ENCODE measurements at places on chromosomes 6 and 20.

DNA sequence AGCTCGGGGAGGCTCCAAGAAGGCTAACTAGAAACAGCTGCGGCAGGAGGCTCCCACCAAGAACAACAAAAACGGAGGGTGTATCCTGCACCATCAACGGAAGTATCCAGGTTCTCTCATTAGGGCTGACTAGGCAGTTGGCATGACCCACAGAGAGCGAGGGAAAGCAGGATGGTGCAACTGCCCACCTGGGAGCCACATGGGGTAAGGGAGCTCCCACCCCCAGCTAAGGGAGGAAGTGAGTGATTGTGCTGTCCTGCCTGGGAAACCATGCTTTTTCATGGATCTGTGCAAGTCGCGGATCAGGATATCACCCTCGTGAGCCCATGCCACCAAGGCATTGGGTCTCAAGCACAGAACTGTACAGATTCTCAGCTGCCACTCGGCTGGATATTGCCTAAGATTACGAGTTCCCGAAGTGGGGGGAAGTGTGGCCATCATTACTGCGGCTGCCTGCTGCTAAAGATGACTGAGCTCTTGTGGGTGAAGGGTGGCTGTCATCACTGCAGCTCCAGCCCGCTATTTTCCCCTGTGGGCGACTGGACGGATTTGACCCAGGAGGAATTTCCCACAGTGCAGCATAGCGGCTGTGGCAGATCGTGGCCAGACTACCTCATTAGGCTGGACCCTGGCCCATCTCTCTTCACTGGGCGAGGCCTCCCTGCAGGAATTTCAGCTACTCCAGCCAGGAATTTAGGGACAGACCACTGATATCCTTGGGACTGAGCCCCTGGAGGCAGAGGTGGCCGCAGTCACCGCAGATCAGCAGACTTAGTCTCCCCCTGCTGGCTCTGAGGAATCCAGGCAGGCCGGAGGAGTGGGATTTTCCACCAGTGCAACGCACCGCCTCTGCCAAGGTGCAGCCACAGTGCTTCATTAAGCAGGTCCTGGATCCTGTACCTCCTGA is 515.7 kb downstream of the FRK start:
- no peak for DNase-seq

DNA sequence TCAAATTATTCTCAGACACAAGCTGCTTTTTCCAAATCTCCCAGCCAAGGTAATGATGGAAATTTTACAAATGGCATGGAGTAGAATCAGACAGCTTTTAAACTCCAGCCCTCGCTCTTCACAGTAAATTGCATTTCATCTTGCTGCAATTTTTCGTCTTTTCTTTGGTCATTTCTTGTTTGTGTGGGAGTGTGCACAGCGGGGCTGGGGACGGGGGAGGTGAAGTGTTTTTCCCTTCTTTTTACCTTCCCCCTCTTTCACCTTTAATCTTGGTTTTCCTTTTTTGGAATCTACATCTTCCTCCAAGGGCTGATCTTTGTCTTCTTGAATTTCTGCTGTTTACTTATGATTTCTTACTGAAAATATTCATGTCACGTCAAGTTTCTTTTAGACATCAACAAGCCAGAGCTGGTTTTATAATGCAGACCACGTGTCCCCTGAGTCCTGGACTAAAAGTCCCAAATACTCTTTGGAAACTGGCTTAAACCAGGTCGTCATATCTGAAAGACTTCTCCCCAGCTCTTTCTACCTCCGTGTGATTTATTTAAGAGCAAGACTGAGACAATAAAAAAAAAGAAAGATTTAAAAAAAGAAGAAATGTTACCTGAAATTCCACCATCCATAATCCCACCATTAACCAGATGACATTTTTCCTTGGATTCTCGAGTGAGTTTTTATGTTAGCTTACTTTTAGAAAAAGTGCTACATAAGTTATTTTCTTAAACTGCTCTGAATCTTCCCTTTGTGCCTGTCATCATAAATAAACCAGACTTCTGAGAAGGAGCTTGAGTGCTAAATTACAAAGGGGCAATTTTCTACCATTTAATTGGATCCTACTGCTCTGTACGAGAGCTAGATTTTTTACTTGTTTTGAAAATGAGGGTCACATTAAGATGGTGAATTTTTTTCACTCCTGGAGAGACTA is 52.0 kb downstream of the MAP3K5 start:
- DNase-seq = no peak

- no peak for DNase-seq
Measured at GRCh38 chr6:129015721-129016120, 132.8 kb downstream of the LAMA2 start.

- no peak for DNase-seq
Measured at GRCh38 chr6:122072014-122072647, 327.3 kb upstream of the HSF2 start.

GRCh38 chr6:22451962-22452361 is 117.4 kb upstream of the HDGFL1 start:
- DNase-seq = no peak

DNA sequence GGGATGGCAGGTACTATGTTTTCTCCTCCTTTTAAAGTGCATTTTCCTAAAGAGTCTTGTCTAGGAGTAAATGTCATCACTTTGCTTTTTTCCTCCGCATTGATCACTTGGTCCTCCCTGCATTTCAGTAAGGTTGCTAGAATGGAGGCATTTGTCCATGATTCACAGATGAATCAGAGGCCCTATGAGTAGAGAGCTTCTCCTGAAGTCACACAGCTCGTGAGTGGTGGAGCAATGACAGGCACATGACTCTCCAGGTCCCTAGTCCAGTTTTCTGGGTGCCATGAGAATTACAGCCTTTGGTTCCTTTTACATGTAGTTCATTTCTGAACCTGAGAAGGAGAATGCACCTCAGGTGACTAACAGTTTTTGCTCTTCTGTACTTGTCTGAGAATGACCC is 50.5 kb downstream of the HLA-A start:
- no peak for DNase-seq

DNA sequence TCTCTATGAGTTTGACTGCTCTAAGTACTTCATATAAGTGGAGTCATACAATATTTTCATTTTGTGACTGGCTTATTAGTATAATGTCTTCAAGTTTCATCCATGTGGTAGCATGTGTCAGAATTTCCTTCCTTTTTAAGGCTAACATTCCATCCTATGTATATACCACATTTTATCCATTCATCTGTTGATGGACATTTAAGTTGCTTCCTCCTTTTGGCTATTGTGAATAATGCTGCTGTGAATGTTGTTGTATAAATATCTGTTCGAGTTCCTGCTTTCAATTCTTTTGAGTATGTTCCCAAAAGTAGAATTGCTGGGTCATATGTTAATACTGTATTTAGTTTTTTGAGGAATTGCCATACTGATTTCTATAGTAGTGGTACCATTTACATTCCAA is 79.5 kb downstream of the PTPRA start:
- DNase-seq = no peak

Data from stimulated activated CD8-positive, alpha-beta memory T cell treated with anti-CD3 and anti-CD28 coated beads, Interleukin-4, amount 100 ng/mL, for 1 hour (primary cell).